ENCODE measurements at places on chromosomes 1 and 21.

DNA sequence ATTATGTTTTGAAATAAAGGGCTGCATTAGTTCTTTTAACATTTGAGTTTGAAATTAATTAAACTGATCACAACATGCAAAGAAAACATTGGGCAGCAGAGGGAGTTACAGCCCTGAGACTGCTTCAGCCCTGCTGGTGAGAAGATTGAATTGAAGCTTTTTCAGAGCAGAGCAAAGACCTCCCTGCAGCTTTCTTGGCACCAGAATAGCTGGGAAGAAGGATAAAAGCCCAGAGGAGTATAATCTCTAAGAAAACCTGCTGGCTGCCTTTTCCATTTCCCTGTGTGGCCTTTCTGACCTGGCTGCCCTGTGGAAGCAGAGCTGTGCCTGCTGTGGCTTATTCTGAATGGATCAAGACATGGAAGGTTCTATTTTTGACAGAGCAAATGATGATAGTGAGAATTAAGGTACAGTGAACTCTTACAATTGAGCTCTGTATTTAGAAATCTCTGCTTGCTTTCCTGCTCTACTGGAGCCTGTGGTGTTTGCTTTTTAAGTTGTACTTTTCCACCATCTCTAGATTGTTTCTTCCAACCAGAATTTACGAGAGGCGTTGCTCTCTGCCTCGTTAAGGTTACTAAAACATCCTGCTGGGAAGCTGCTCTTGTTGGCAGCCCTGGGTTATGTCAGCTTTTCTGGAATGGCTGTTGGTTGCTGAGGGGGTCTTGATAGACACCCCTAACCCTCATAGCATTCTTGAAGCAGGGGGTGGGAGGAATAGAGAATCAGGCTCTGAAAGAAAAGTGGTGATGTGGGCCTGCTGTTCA is 9.9 kb downstream of the SNRPE start:
- DNase-seq = peak; percentile 62

DNA sequence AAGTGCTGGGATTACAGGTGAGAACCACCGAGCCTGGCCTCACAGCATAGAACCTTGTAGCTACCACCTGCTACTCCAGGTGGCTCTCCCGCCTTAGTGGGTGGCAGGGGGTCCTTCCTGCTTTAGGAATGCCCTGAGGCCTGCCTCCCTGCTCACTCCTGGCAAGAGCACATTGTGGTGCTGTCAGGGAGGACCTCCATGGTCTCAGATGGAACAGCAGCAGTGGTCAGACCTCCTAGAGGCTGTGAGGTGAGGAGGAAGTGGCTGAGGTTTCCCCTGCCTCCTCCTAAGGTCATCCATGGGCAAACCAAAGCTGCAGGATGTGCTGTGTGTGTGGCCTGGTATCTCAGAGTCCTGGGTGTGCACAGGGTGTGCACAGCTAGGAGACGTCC is 6.7 kb downstream of the SOX13 start:
- DNase-seq = no peak

DNA sequence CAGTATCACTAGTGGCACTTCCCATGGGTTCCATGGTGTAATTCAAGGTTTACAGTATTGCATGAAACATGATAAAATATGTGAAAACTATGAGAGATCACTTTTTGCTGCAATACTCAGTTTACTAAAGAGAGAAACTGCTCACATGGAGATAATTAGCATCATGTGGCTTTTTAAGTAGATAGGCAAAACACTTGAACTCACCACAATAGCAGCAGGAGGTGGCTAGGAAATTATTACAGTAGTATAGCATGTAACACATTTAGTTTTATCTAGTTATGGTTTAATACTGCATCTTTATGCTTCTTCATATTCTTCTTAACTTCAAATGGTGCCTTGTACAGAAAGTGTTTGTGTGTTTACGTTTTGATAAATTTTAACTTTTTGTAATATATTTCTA is 698.5 kb upstream of the BRINP3 start:
- DNase-seq = no peak

DNA sequence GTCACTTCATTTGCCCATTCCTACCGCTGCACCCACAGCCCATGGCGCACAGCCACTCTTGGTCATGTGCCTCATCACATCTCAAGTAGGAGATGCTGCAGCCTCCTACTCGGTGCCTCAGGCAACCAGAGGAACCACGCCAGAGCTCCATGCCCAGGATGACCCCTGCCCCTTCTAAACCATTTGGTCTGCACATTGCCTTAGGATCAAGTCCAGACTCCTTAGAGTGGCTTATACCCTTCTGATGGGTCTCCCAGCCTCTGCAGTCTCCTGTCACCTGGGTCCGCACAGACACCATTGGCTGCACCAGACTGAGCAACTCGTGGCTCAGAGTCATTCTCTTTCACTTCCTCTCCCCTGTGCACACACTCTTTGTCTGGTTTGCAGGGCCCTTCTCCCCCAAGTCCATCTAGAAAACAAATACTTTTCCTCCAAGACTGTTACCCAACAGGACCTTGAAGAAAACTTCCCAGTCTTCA is 2.2 kb upstream of the ADORA3 start:
- DNase-seq = no peak

DNA sequence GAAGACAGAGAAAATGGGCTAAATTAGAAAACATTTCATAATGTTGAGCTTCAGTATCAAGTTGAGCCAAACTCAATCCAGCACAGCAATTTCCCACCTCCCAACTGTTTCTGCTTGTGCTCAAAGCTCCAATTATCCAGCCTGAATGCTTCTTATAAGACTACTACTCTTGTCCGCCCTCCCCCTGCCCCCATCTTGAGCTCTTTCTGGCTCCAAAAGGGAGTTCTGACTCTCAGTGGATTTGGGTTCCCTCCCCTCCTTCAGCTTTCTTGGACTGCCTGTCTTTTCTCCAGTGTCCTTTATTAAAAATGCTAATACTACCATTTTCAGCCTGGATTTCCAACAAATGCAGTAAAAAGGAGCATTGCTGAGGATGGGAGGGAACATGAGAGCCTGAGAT is 174.8 kb downstream of the ASTN1 start:
- DNase-seq = no peak

DNA sequence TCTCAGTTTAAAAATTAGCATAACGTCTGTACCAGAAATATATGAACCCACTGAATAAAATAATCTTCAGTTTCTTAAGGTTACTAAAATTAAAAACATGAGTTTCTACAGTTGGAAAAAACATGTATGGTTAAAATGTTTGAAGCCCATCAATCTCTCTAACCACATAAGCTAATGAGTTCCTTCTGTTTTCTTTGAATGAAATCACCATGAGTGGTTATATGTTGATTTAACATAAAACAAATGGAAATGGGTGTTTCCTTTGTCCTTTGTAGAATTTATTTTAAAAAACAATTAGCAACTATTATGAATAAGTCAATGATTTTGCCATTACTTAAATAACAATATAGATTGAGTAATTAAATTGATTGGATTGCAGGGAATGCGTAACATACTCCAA is 3.0 kb upstream of the ADGRL2 start:
- peak; percentile 48 for DNase-seq

DNA sequence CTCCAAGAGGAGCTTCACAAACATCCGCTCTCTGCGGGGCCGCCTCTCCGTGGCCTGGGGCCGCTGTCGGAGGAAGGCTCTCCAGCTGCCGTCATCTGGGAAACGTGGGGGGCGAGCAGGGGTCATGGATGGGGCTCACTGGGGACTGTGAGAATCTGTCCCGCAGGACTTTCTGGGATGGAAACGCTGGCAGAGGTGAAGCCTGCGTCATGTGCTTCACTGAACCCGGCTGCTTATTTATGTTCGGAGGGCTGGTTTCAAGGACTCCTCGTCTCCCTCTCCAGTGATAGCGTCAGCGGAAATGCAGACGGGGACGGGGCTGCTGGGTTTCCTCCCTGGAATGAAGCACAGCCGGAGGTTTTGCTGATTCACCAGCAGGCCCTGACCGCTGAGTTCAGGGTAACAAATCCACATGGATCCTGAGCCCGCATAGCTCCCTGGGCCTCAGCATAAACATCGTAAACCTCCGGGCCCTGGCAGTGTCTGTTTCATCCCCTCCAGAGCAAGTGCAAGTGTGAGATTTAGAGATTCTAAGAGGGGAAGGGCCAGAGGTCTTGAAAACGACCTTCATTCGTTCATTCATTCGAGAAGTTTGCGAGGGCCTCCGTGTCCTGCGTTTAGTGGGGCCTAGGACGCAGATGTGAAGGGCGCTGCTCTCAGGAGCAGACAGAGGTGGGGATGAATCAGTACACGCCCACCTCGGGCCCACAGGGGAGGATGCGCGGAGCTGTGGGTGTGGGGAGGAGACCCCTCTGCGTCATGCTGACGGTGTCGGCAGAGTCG is 7.0 kb upstream of the POFUT2 start:
- peak; percentile 87 for DNase-seq

- DNase-seq = no peak
Measured at GRCh38 chr1:30314591-30314990, 408.8 kb downstream of the MATN1 start.

DNA sequence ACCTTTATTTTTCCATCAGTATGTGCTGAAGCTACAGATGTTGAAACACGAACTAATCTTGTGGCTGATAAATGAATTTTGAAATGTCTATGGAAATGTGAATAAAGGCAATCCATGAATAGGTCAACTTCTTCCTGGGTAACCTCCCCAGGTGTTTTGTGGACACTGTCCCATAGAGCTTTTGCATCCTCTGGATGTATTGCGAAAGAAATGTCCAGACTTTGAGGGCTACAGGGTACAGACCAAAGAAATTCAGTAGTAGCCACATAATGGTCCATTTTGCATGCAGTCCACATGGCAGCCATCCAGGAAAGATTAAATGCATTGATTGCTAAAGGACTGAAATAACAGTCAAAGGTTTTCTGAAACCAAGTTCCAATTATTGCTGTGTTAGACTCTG is 21.5 kb upstream of the DARS2 start:
- no peak for DNase-seq

- DNase-seq = no peak
Measured at GRCh38 chr1:221548942-221549341, 192.9 kb downstream of the DUSP10 start.

DNA sequence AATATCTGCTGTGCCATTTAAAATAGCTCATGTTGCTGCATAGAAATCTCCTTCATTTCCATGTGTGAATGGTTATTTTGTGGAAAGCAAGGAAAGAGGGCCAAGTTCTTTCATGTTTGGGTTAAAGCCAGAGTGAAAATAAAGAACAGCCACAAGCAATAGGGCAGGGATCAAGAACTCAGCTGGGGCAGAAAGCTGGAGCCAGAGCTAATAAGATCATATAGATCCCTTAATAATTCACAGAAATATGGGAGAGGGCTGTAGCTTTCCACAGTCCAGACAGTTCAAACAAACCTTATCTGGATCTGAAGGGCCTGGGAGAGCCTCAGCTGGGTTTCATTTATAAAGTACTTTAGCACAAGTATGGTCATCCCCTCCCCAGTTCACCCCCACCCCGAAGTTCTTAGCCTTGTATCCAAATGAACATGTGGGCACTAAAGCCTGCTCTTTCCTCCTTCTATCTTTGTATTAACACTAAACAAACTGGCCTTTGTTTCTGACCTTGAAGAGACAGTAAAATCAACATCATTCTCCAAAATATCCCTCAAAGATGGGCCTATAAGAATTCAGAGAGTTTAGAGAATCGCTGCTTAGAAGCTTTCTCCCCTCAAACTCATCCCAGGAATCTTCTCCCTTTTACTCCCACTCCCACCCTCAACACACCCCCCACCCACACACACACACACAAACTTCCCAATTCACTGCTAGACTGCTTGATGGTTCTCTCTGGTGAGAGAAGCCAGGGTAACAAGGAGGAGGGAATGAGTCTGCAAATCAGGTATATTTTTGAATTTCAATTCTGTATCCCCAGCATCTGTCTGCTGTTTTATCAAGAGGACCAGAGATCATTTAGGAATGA is 41.7 kb downstream of the UTP25 start:
- DNase-seq = peak; percentile 94

GRCh38 chr1:2564815-2565374 is 8.7 kb downstream of the TNFRSF14 start:
- no peak for DNase-seq

DNA sequence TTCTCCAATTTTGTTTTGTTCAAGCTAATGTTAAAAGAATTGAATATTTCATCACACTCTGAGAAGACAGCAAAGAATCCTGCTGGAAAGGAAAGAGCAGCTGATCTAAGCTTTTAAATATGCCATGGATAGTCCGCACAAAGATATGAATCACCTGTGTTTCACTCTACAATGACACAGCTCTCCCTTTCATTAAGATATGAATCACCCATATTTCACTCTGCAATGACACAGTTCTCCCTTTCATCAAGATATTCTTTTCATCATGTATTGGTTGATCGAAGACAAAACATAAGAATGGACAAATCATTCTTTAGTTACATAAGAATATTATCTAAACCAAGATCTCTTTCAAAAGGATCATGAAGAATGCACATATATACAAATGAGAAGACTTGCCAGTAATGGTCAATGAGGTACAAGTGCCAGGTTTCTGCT is 367.3 kb downstream of the SMYD3 start:
- DNase-seq = no peak

All from skin of body (tissue), 3 donors.